ENCODE measurements at places on chromosomes 2 and 18.

DNA sequence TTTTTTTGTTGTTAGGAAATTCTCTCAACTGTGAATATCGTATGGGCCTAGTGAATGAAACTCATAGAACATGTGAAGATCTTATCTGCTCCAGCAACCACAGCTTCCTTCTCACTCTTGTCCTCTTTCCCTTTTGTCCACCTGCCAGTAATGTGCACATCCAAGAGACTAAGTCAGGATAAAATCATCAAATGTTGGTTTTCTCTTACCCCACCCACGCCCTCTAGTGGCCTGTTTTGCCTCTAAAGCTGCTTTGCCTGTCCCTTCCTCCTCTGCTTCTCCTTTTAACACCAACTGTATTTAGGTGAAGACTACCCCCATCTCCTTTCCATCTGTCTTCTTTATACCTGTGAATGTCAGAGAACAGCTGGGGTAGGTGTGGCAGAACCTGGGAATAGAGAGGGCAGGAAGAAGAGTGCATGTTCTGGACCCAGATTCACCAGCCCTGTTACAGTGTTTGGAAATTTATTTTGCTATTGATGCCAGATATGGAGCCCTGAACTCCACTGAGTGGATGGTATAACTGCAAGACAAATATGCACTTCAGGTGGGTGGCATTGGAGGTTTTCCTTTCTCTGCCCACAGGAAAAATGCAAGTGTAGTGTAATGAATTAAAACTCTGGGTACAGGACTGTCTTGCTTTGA is 8.4 kb upstream of the MGAT5 start:
- no peak for DNase-seq

DNA sequence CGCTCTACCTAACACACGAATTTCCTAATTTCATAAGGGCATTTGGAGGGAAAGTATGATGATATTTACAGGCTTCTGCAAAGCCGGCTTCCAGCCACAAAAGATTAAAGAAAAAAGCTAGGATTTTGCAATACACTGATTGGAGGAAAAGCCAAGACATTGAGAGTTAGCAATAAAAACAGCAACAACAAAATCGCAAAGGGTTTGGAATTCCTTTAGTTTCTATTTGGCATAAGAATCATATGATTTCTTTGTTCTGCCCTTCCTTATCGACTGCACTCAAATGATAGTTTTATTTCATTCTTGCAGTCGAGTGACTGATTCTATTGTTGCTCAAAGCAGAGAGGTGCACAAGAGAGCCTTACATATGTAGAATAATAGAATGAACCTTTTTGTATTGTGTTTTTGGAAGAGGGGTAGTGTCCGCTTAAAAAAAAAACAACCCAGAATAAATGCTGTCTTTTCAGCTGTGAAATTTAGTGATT is 3.9 kb upstream of the ZNF532 start:
- no peak for DNase-seq

DNA sequence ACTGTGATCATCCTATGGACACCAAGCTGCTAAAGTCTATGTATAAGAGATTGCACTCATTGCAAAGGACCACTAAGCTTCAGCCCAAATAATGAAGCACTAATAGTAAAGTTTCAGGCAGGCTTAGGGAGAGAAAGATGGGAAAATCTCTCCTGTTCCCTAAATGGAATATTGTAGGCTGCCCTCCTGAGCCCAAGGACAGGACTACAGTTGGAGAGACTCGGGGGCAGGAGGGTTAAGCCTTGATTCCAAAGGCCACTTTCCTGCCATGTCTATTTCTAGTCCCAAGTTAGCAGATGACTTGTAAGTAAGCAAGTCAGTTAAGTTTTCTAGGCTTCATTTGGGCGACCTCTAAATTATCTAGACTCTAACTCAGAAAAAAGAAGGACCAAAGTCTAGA is 9.0 kb downstream of the TMEM247 start:
- no peak for DNase-seq

GRCh38 chr2:11123856-11124759 is 31.2 kb upstream of the SLC66A3 start:
- DNase-seq, result no peak

GRCh38 chr18:25661831-25662230 is 309.9 kb upstream of the ZNF521 start:
- no peak for DNase-seq

All from chondrocyte (in vitro differentiated cells).